ENCODE measurements at places on chromosomes 13 and 19.
A peak's percentile ranks its signal among the peaks of the same experiment; 100 is the strongest.

- no peak for DNase-seq
These were observed 173.0 kb downstream of the OLFM4 start for GRCh38 chr13:53201454-53202225.

- DNase-seq = no peak
These were observed 825.2 kb downstream of the SLITRK1 start for GRCh38 chr13:83057119-83057518.

DNA sequence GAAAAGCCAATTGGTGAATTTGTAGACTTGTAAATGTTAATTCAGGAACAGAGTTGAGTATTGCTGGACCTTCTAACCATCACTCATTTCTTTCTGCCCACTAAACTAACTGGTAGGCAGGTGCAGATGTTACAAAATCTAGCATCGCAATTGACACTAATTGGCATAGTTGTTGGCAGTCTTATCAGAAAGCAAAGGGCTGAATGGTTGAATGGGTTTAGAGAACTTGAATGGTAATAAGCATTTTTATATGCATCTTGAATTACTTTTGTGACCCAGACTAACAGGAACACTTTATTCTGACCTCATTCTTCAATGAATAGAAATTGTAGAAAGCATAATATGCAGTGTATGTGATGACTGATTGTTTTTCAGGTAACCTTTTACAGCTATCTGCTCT lies 189.1 kb downstream of the GGACT start:
- DNase-seq = no peak

DNA sequence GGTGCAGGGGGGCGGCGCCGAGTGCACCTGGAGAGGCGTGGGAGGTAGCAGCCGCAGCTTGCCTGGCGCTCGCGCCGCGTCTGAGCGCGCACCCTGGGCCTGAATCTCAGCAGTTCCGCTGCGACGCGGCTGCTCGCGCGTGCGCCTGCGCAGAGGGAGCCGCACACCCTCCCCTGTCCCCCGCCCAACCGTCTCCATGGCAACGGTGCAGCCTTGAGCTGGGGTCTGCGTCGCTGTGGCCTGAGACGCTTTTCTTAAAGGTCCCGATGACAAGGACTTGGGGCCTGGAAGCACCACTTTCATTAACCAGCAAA lies at the start of gene PNMA8B:
Gene PNMA8B (minus strand): TSS at position 82 of the 314 bp plus-strand sequence. CDS start 402 bp downstream, outside the sequence.
- DNase-seq = peak; percentile 52

- no peak for DNase-seq
These were observed 165.5 kb downstream of the TBC1D4 start for GRCh38 chr13:75316427-75316826.

DNA sequence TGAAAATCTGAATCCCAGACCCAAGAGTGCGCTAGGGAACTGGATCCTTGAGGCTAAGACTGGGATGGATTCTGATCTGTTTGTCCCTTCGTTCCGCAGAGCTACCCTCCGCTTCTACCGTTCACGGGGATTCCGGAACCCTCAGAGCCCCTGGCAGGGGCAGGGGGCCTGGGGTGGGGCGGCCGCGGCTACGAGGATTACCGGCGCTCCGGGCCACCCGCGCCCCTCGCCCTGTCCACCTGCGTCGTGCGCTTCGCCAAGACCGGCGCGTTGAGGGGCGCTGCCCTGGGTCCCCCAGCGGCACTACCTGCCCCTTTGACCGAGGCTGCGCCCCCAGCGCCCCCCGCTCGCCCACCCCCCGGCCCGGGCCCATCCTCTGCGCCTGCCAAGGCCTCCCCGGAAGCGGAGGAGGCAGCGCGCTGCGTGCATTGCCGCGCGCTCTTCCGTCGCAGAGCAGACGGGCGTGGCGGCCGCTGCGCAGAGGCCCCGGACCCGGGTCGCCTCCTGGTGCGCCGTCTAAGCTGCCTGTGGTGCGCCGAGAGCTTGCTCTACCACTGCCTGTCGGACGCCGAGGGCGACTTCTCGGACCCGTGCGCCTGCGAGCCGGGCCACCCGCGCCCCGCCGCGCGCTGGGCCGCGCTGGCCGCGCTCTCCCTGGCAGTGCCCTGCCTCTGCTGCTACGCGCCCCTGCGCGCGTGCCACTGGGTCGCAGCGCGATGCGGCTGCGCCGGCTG lies 7.1 kb downstream of the SPRED3 start:
- DNase-seq = peak; percentile 68

GRCh38 chr13:98842070-98842469 lies 89.6 kb upstream of the SLC15A1 start:
- DNase-seq = no peak

DNA sequence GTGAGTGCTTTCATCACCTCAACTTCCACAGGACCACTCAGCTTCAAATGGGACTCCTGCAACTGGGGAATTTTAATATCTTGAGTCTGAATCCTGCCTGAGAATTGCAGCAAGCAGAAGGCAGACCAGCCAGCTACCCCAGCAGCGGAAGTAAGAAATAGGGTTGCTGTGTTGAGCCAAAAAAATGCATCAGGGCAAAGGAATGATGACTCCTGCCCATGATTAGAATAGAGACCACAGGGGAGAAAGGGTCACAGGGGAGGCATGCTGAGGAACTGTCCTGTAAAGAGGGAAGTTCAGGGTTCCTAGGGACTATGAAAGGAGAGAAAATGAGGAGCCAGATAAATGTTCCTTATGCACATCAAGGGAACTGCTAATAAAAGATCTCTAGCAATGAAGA lies 370.2 kb downstream of the KCTD12 start:
- DNase-seq = no peak

GRCh38 chr19:8221161-8221560 lies 12.0 kb downstream of the CERS4 start:
- DNase-seq = no peak

DNA sequence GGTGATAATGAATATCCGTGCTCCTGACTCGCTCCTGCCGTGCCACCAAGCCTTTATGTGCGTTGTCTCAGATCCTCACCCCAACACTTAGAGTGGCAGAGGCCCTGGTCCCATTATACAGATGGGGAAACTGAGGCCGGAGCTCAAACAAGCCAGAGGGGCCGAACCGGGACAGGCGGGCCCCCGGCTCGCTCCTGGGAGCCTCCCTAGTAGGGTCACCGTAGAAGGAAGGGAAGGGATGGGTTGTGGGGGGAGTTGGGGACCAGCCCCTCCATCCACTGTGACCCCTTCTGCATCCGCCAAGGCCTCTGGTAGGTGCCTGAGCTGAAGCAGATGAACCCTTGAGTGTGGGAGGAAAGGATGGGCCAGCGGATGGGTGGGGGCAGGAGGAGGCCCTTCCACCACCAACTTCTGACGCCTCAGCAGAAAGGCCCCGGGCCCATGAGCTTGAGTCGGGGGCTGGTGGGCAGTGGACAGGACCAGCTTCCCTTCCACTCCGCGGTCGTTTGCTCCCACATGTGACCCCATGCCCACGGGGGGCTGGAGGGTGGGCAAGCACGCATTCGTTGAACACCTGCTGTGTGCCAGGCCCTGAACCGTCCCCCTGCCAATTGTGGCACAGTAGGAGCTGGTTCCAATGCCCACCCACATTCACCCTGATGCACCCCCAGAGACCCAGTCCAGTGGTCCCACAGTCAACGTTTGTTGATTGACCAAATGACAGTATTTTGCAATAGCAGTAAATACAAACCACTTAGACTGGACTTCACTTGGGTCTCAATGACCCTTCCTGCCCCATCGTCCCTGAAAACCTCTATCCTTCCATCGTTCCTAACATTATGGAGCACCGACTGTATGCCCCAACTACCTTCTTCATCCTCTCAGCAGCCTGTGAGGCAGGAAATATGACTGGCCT lies 24.2 kb upstream of the TCF3 start:
- DNase-seq = no peak

- DNase-seq = no peak
These were observed 230.2 kb downstream of the TSHZ3 start for GRCh38 chr19:31118986-31119385.

GRCh38 chr19:42111384-42111783 lies 20.9 kb downstream of the POU2F2 start:
- DNase-seq = no peak

GRCh38 chr13:82477436-82477835 lies 1404.8 kb downstream of the SLITRK1 start:
- DNase-seq = no peak

DNA sequence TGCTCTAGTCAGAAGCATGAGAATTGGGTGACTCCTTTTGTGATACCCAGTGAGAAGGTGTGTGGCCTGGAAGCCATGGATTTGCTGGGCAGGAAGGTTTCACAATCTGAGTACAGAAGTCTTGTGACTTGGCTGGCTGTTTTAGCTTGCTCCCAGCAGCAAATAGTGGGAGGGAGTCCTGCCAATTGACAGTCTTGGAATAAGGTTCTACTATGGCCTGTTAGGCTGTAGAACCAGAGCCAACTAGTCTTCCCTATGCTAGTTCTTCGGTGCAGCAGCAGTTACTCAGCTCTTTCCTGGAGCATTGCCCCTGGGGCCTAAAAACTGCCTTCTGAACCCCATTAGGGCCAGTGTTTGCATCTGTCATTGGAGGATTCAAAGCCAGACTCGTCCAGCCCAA lies 1935.4 kb upstream of the PCDH20 start:
- no peak for DNase-seq

DNA sequence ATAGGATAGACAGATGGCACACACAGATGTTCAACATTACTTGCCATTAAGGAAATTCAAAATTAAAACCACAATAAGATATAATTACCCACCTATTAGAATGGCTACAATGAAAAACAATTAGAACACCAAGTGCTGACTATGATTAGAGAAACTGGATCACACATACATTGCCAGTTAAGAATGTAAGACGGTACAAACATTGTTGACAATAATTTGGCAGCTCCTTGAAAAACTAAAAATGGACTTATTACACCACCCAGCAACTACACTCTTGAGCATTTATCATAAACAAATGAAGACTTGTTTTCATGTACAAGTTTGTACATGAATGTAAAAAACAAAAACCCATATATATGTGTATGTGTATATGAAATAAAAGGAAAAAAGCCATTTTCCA lies 13.7 kb downstream of the ZNF461 start:
- DNase-seq = no peak

DNA sequence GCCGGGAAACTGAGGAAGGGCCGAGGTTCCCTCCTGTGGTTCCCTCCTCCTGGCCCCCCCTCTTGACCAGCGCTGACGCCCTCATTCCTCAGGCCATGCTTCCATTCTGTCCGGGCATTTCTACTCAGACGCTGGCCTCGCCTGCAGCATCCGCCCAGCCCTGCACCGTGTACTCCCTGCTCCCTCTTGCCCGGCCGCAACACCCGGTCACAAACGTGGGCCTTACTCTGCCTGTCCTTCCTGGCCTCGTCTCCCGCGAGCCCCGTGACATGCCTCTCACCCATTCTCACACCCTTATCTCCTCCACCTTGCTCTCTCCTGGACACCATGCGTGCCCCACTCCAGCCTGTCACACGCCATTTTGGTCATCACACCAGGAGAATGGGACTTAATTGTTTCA lies 11.3 kb downstream of the HDGFL2 start:
- no peak for DNase-seq

GRCh38 chr13:83819611-83820010 lies 62.7 kb downstream of the SLITRK1 start:
- DNase-seq = no peak

DNA sequence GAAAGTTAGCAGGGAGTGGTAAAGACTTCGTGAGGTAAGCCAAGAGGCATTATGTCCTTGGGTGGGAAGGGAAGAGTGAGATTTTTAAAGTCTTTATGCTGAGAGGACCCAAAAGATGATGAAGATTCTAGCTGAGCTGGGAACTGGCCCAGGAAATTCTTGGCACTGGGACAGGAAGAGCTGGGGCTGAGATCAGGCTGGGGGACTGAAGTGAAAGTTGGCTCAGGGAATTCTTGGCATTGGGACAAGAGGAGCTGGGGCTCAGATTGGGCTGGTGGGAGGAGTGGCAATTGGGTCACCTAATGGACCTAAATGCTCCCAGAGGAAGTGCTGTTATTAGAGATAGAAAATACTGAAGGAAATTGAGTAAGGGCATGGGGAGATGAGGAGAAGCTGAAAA lies 8.8 kb downstream of the SCEL start:
- DNase-seq = no peak

- DNase-seq = no peak
These were observed 17.2 kb downstream of the SMIM24 start for GRCh38 chr19:3462991-3463713.

DNA sequence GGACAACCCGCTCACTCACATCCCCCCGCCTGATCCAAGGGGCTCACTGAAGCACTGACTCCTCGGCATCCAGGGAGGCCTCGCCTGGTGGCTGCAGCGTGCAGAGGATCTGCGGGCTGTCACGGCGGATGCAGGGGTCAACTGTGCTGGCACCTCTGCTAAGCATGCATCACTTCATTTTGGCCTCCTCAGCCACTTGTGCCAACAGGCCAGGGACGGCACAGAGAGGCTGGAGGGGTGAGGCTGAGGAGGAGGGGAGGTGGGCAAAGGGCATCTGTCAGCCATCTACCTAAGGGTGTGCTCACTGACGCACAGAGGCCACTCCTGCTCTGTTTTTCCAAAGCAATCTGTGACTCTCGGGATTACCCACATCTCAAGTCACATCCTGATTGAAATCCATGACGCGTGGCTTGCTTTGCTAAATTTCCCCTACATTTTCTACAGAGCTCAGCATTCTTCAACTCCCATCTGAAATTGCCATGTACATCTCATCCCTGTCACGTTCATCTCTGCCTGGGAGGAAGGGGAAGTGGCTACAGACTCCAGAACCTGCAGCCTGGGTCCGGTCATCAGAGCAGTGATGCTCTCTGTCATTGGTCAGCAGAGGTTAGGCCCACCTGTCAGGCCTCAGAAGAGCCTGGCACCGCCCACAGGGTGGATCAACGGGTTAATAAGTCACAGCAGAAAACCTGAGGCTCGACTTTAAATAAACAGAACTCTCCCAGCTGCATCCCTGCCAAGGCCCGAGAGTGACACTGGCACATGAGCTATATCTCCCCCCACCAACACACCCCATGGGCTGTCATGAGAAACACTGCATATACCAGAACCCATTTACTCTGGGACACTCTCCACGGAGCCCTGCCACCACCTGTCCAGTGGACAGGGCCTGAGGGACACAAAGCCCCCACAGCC lies 17.6 kb downstream of the ELL start:
- DNase-seq = peak; percentile 70

- DNase-seq = no peak
These were observed 178.9 kb downstream of the ITGBL1 start for GRCh38 chr13:101631395-101631794.

DNA sequence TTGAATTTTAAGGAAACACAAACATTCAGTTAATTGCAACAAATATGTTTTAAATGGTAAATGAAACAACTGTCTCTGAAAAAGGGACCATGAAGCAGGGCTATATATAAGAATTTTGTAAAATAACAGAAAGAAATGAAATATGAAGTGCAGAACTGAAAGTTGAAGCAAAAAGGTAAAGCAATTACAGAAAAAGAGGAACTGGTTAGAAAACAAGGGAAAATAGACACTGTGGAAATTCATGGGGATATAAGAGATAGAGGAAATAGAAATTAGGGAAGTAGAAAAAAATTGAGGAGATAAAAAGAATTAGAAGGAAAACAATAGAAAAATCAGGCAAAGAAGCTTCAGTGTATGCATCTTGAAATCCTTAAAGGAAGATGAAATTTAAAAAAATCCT lies 40.0 kb upstream of the TDRD3 start:
- DNase-seq = no peak

GRCh38 chr19:19410553-19411550 lies 5.4 kb downstream of the GATAD2A start:
- peak; percentile 46 for DNase-seq

Data from GM20000 (cell line).